A549 (cell line): ENCODE measurements at places on chromosomes 12 and 14.

GRCh38 chr12:110948041-110948440, 27.7 kb upstream of the MYL2 start:
- no peak for DNase-seq

DNA sequence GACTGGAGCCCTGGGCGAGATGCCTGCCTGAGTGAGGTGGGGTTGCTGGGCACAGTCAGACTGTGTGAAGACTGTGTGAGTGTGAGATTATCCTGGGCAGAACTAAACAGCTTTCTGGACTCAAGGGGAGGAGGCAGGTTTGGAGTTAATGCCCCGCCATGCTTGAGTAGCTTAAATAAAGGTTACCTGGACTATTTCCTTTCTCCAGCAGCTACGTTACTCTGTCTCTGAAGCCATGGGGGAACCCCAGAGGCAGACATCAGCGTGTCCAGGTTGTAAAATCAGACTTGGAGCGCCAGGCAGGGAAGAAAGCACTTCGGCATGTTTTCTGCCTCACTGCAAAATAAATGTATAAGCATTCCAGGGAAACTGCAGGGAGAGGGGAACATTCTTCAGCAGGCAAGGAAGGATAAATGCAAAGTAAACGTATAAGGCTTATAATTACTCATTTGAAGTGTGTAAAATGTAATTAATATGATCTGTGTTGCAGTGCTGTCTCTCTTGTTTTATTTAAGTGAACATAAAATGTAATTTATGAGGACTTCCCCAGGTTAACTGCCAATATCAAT, 129.7 kb downstream of the CHST11 start:
- DNase-seq, result no peak

- peak; percentile 10 for DNase-seq
Measured at GRCh38 chr12:84874125-84874824, 38.3 kb downstream of the SLC6A15 start.

GRCh38 chr12:31887109-31887811, 72.0 kb upstream of the RESF1 start:
- DNase-seq, result no peak

DNA sequence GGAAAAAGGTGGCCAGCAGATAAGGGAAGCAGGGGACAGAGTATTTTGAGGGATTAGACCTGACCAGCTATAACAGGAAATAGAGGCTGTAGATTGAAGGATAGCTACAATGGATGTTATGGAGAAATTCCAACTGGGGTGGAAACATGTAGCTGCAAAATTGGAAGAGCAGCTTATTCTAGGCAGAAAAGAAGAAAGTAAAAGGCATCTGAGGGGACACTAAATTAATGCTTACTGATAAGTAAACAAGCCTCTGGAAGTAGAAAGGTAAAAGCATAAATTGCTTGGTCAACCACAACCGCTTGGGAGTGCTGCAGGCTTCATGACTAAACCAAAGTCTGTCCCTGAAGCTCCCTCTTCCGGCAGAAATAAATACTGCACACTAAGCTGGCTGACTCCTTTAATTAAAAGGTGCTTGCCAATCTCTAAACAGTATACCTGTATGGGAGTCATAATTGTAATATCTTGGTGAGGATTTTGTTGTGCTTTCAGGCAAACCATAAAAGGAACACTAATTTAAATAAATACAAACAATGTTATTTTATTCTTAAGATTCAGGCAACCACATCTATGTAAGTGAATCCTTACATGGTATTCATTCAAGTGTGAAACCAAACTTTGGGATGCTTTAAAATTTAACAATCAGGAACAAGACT, 7.7 kb downstream of the UBC start:
- DNase-seq, result peak; percentile 96

DNA sequence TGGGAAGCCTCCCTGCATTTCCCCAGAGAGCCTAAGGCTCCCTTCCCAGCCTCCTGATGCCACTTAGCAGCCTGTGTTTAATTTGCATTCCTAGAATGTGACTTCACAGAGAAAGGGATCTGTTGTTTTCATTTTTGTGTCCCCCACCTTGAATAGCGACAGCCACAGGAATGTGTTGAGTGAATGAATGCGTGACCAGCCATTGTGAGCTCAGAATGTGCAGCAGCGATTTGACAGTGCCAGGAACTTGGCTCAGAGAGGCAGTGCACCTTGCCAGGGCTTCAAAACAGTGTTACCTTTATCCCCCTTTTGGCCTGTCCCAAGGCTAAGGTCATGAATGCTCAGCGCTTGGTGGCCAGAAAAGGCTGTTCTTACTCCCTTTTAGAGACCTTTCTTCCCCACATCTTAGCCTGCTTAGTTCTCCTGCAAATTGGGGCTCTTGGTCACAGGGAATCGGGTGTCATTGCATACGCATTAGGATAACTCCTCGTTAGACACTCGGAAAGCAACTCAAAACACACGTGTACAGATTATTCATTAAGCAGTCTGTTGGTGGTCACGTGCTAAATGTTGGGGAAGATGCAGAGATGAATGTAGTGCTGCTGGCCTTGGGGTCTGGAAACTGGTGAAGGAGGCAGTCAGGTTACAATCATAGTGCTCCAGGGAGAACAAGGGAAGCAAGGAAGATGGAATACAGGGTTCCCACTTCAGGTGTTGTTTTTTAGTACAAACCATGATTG, 9.8 kb downstream of the NTF3 start:
- no peak for DNase-seq

DNA sequence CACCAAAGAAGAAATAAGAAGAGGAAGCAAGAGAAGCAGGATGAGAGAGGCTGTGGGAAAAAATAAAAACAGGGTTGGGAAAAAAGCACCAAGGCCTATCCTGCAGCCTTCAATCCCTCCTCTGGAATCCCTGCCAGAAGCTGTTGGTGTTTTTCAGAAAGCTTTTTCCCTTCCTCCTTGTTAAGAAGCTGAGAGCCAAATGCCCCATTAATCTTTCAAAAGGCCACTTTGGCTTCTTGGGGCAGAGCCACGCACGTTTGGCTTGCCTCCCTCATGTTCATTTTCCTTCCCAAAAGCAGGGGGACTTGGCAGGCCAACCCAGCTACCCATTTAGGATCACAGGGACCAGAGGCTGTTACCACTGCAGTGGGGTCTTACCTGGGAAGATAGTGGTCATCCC, 365.3 kb downstream of the NUAK1 start:
- no peak for DNase-seq

- no peak for DNase-seq
Measured at GRCh38 chr14:105864651-105865265, 338.4 kb downstream of the TMEM121 start.

GRCh38 chr12:104513681-104514080, 56.9 kb downstream of the CHST11 start:
- no peak for DNase-seq

- DNase-seq, result no peak
Measured at GRCh38 chr12:48446161-48446776, 26.1 kb upstream of the ANP32D start.

- no peak for DNase-seq
Measured at GRCh38 chr12:108921946-108922345, 42.1 kb downstream of the DAO start.

DNA sequence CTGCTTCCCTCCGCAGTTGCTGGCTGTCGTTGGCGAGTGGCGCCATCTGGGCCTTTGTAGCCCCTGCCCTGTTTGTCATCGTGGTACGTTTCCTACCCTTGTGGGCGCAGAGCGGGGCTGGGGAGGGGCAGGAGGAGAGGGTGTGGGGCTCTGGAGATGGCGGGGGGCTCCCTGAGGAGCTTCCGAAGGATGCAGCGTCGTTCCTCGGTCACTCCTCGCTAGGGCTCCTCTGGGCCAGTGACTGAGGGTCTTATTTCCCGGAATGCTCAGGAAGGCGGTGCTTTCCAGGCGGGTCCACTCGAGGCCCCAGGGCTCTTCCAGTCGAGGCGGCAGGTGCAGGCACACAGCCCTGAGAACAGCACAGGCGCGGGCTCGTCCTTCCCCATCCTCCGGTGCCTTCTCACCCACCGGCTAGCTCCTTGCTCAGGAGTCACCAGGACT, 167.1 kb downstream of the ADGRD1 start:
- no peak for DNase-seq

DNA sequence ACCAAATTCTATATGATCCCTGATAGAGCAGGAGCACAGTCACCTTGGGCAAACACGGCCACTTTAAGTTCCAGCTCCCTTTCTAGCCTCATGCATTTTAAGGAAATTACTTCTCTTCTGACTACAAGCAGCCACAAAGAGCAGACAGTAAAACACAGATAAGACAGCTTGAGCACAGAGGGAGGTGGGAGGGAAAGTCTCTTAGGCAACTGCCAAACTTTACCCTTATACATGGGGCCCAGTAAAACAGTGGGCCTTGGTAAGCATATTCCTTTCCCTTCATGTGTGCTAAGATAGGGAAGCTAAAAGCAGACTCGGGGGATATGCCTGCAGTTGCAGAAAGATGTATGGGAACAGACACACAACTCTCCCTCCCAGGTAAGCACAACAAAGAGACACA, 235.9 kb downstream of the CPNE8 start:
- DNase-seq, result no peak

DNA sequence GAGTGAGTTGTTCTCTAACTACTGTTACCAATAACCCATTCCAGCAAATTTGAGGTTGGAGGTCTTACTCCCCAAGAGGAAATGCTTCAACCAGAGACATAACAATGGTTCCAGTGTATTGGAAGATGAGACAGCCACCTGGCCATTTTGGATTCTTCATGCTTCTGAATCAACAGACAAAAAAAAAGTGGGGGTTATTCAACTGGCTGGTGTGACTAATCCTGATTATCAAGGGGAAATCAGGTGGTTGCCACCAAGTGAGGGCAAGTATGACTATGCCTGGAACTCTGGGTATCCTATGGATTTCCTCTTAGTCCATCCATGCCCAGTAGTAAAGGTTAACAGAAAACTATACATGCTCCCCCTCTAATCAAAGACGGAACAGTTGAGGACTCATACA, 29.9 kb upstream of the ZNF641 start:
- no peak for DNase-seq

- DNase-seq, result no peak
Measured at GRCh38 chr12:23853640-23854039, 95.8 kb downstream of the SOX5 start.

GRCh38 chr14:101031186-101031585, 127.7 kb upstream of the RTL1 start:
- no peak for DNase-seq

- DNase-seq, result no peak
Measured at GRCh38 chr14:92570674-92571262, 57.2 kb downstream of the RIN3 start.

- peak; percentile 91 for DNase-seq
Measured at GRCh38 chr14:77707724-77708408, at the start of the genes ALKBH1 and SLIRP. ALKBH1 (minus strand) TSS chr14:77708023; CDS start chr14:77708004, 19 bp downstream. SLIRP (plus strand) TSS chr14:77708103; CDS start chr14:77708112, 9 bp downstream.

DNA sequence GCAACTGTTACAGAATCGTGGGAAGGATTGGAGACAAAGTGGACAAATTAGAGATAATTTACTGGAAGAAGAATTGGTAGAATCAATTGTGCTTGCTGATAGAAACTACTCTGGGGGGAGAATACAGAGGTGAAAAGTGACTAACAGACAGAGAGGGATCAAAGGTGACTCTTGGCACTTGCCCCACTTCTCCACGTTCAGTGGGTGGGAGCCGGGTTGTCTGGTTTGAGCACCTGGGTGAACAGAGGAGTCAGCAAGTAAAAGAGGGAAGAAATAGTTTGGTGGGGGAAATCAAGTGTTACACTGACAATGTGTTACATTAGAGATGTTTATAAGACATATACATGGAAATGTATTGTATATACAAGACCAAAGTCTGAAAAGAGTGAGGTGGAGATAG, 69.1 kb downstream of the PPP2R5E start:
- DNase-seq, result no peak

DNA sequence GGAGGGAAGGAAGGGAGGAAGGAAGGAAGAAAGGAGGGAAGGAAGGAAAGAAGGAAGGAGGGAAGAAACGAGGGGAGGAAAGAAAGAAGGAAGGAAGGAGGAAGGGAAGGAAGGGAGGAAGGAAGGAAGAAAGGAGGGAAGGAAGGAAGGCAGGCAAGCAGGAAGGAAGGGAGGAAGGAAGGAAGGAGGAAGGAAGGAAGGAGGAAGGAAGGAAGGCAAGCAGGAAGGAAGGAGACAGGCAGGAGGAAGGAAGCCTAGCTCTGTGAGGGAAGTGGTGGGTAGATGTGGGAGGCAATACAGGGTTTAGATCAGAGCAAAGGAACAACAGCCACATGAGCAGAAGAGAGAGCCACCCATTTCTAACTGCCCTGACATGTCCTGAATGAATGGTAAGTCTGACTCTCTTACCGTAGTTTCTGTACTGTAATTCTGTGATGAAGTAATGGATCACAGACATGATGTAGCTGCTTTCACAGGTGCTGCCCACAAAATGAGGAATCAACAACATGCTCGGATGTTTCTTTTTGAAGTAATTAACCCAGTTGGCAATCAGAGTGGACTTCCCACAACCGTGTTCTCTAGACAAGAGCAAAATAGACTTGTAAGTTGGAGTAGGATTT, 24.4 kb upstream of the HSP90B1 start:
- DNase-seq, result no peak

GRCh38 chr14:43369710-43370564, 1137.1 kb downstream of the FSCB start:
- DNase-seq, result no peak

GRCh38 chr14:105487986-105488777, 1.5 kb downstream of the CRIP1 start:
- no peak for DNase-seq

- DNase-seq, result no peak
Measured at GRCh38 chr14:104292084-104292970, 153.9 kb downstream of the KIF26A start.

DNA sequence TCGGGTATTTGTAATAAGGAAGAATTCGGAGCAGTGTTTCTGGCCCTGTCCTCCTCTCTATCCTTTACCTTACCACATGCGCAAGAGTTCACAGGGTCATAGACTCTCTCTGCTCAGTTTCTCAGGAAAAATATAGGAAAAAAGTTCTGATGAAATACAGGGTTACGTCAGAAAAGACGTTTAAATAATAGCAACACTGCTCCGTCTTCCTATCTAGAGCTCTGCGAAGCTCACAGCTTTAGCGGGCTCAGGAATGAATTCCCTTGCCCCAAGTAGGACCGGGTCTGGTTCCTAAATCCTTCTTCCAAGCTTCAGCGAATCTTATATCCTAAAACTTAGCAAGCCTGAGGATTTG, 365 bp downstream of the CCDC59 start:
- DNase-seq, result no peak

DNA sequence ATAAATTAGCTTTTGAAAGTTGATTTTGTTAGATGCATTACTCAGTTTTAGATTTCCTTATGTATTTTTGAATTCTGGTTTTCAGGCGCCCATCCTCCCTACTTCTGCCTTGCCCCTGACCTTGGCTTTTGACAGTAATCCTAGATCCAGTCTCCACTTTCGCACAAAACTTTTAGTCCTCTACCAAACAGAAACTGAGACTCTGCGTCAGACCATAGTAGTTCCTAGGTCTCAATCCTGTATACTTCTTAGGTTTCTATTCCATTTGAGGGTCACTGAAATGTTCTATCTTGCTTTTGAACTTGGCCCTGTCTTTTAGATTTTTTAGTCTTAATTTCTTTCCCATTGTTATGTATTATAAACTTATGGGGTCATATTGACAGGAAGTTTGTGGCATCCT, 307.9 kb upstream of the GARIN6 start:
- no peak for DNase-seq
